ENCODE measurements at places on chromosomes 4 and X.

DNA sequence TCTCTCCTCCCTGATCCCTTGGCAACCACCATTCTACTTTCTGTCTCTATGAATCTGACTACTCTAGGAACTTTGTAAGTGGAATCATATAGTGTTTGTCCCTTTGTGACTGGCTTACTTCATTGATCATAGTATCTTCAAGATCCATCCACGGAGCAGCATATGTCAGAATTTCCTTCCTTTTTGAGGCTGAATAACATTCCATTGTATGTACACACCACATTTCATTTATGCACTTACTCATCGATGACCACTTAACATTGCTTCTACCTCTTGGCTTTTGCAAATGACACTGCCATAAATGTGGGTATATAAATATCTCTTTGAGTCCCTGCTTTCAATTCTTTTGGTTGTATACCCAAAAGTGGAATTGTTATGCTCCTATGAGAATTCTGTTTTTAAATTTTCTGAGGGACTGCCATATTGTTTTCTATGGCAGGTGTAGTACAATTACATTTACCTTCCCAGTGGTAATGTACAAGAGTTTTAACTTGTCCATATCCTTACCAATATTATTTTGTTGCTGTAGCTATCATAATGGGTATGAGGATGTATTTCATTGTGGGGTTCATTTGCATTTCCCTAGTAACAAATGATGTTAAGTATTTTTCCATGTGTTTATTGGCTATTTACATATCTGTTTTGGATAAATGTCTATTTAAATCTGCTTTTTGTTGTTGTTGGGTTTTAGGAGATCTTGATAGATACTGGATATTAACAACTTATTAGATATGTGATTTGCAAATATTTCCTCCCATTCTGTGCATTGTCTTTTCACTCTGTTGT, 466.1 kb downstream of the C4orf33 start:
- DNase-seq, result no peak

GRCh38 chr4:146949559-146949958, 3.9 kb upstream of the TTC29 start:
- DNase-seq, result no peak

- DNase-seq, result no peak
Measured at GRCh38 chrX:139224953-139225665, 305.4 kb upstream of the F9 start.

DNA sequence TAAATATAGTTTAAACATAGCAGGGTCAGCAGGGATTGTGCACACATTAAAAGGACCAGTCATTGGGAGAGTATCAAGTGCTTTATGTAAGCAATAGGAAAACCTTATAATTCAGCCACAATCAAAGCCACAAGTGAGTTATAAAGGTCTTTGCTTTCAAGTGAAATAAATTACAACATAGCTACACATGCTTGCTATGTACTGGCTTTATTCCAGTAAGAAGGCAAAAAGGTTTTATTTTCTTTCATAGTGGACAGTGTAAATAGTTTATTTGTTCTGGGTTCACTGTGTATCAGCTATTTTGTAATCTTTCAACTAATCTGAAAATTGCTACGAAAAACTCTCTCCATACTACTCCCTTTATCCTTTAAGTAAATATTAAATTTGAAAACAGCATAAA, 691.4 kb downstream of the PCDH7 start:
- no peak for DNase-seq

DNA sequence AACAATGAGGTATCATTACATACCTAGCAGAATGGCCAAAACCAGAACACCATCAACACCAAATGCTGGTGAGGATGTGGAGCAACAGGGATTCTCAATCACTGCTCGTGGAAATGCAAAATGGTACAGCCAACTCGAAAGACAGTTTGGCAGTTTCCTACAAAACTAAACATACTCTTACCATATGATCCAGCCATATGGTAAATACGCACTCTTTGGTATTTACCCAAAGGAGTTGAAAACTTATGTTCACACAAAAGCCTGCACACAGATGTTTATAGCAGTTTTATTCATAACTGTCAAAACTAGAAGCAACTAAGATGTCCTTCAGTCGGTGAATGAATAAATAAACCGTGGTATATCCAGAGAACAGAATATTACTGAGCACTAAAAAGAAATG, 7.8 kb downstream of the CASP3 start:
- DNase-seq, result no peak

GRCh38 chr4:52408032-52408431, 251.1 kb downstream of the USP46 start:
- no peak for DNase-seq

DNA sequence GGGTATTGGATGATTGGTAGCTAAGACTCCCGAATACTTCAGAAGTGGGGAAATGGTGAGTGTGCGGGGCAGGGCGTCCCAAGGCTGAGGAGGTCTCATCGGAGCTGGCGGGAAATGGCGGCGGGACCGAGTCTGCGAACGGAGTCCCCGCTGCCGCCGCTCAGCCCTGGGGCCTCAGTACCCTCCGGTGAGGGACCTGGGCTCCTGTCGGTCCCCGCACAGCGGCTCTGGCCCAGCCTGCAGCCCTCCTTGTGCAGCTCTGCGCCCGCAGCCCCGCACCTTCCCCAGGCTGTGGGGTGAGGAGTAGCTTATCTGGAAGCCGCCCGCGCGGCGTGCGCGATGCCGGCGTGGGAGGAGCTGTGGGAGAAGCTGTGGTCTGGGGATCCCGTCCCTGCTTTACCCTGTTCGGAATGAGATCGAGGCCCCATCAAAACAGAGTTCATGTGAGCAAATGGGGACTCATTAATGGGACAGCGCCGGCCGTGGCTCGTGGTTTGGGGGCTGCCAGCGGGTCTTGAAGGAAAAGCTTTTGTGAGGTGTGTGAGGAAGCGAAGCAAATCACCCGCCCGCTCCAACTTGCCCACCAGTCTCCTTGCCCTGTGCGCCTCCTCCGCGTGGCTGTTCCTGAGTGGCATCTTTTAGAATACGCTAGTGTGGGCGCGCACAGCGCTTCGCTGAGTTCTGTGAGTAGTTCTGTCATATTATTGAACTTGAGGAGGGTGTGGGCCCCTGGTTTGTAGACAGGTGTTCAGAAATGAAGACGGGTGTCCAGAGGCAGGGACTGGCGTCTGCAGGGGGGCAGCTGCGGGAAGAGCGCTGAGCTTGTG, 531 bp downstream of the ZNF141 start:
- no peak for DNase-seq

GRCh38 chr4:111283066-111283677, 660.3 kb upstream of the PITX2 start:
- no peak for DNase-seq

DNA sequence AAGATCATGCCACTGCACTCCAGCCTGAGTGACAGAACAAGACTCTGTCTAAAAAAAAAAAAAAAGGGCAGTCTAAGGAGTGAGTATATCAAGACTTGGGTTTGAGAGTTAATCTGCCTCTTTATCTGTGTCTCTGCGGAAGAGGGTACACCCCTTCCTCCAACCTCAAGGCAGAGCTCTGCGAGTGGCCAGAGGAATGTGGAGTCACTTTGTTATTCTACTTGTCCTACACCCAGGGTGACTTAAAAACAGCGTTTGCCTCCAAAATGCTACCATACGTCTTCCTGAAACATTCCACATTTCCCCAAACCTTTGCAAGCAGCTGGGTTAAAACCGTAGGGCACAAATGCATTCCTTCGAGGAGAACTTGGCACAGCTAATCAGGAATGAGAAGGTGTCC, 199.9 kb downstream of the SHOX start:
- no peak for DNase-seq

- no peak for DNase-seq
Measured at GRCh38 chr4:165931741-165932140, 58.7 kb downstream of the TLL1 start.

- DNase-seq, result no peak
Measured at GRCh38 chr4:187992971-187993370, 2.6 kb upstream of the ZFP42 start.

DNA sequence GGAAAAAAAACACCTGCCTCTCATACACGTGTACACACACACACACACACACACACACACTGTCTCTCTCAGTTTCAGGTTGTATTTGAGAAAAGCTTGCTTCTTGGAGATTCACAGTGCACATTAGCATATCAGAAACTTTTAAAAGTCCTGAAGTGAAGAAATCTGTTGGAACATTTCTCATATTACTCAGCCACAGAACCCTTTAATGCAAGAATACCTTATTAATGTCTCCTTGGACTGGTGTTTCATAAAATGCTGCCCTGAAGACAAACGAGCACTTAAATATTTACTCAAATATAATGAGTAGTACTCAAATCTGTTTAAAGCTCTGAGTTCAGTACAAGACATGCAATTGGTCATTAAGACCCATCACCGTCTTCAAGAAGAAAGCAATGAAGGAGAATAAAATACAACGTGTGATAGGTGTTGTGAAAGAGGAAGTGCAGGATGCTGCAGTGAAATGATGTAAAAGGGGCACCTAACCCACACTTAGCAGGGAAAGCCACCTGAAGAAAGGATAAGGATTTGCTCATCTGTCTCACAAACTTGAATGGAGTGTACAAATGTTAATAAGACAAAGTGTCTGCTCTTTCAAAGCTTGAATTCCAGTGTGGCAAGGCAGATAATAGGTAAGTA, 57.0 kb downstream of the DCLK2 start:
- no peak for DNase-seq

DNA sequence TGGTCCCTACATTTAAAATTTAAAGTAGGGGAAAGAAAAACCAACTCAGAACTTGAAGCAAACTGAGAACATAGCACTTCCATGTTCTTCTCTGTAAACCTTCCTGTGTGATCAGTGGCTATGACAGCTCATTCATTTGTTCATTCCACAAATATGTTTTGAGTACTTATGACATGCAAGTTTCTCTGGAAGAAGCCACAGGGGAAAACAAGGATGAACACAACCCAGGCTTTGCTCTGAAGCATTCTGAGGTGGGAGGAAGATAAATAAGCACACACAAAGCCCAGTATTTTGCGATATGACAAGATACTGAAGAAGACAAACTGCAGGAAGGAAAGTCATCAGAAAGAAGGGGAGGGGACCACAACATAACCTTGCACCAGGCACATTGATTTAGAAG, 96.4 kb downstream of the CHIC2 start:
- DNase-seq, result no peak

- DNase-seq, result no peak
Measured at GRCh38 chr4:17781300-17782287, at the start of gene FAM184B. Gene FAM184B, minus strand, starts transcription at chr4:17781621. Its CDS starts 322 bp downstream, at chr4:17781299.

DNA sequence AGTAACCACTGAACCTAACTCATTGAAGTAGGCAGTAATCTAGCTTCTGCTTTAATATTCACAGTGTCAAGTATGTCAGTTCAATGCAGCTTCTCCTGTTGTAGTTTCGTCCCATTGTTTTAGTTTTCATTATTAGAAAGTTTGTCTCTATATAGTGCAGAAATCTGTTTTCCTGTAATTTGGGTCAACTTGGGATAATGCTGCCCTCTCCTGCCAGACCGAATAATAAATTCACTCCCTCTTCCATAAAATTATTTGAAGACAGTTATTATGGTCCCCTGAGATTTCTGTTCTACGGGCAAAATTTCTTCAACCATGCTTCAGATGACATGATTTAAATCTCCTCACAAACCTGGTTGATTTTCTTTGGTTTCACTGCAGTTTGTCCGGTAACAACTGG, 4.6 kb upstream of the LUZP4 start:
- DNase-seq, result no peak

GRCh38 chr4:183445097-183445428, 627 bp downstream of the CDKN2AIP start:
- DNase-seq, result no peak
